ENCODE measurements at places on chromosomes 11 and 22.

GRCh38 chr11:79110321-79110720, 330.5 kb downstream of the TENM4 start:
- no peak for DNase-seq

GRCh38 chr22:44550711-44551491, 52.9 kb upstream of the RTL6 start:
- DNase-seq, result no peak

DNA sequence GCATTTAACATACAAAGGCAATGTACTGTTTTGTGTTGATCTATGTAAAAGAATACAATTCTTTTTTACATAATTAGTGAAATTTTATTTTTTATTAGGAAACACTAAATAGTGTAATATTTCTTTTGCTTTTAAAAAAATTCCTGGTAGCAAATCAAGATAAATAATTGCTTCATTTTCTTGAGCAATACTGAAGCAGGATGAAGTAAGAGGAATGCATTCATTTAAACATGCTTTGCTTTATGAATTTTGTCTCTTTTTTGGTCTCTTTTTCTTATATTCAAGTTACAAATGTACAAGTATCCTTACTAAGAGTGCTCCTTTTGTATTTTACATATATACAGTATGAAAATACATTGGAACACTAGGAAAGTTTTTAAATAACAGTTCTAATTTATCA, 144.4 kb upstream of the TEAD1 start:
- DNase-seq, result no peak

DNA sequence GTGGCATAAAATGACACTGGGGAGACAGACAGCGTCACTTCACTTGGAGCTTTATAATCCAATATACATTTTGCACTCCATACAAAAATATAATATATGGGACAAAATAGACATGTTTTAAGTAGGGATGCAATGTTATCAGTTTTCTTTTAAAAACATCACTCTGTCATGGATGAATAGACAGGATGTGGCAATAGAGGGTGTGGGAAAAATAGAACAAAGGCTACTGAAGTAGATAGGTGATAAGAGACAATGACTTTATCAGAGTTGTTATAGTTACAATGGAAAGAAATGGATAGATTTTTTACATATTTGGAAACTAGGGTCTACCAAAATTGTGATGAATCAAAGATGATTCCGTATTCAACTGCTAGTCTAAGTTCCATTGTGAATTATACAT, 13.1 kb upstream of the NOX4 start:
- no peak for DNase-seq

- no peak for DNase-seq
These were observed 297.7 kb upstream of the FAT3 start for GRCh38 chr11:91926965-91927364.

DNA sequence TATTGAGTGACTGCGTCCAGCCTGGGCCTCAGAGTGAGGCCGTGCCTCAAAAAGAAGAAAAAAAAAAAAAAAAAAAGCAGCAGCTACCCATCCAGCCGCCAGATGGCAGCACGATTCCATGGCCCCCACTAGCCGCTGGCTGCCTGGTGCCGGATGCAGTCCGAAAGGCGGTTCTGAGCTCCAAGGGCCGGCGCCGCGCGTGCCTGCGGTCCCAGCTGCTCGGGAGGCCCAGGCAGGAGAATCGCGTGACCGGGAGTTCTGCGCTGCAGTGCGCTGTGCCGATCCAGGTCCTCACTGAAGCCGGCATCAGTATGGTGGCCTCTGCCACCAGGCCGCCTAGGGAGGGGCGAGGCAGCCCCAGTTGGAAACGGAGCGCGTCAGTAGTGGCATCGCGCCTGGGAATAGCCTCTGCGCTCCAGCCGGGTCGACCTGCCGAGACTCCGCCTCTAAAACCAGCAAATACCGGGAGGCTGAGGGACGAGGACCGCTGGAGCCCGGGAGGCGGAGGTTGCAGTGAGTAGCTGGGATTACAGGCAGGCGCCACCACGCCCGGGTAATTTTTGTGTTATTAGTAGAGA, 19.3 kb downstream of the SCARF2 start:
- DNase-seq, result peak; percentile 83

DNA sequence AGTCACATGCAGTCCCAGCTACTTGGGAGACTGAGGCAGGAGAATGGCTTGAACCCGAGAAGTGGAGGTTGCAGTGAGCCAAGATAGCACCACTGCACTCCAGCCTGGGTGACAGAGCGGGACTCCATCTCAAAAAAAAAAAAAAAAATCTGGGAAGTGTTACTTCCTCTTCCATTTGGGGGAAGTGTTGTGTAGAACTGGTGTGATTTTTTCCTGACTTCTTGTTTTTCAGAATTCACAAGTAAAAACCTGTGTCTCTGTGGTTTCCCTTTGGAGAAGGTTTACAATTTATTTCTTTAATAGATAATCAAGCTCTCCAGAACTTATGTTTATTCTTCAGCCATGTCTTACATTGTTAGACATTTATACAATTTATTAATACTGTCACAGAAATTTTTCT, 396.1 kb downstream of the BRD1 start:
- DNase-seq, result no peak

GRCh38 chr11:587546-587945, 11.3 kb downstream of the PHRF1 start:
- no peak for DNase-seq

DNA sequence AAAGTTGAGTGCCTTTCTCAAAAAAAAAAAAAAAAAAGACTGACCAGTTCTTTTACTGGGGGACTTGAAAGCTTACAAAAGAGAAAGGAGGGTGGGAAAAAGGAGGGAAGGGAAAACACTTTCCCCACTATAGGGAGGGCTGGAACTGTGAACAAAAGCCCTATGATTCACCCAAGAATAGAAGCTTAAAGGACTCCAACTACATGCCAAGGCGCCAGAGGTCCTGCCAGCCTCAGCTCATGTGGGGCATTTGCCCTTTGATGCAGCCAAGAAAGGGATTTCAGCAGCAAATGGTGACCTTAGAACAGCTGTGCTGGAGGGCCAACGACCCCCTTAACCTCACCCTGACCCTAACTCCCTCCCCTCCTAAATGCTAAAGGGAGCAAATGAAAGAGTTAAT, 160.0 kb downstream of the NTM start:
- DNase-seq, result no peak

- DNase-seq, result no peak
These were observed 11.2 kb downstream of the MCAM start for GRCh38 chr11:119305556-119306372.

- peak; percentile 49 for DNase-seq
These were observed 8.6 kb upstream of the C11orf96 start for GRCh38 chr11:43933608-43934551.

GRCh38 chr11:110715541-110715940, 3.3 kb upstream of the ARHGAP20 start:
- no peak for DNase-seq

- no peak for DNase-seq
These were observed 134.7 kb downstream of the GRIK4 start for GRCh38 chr11:120646206-120646605.

DNA sequence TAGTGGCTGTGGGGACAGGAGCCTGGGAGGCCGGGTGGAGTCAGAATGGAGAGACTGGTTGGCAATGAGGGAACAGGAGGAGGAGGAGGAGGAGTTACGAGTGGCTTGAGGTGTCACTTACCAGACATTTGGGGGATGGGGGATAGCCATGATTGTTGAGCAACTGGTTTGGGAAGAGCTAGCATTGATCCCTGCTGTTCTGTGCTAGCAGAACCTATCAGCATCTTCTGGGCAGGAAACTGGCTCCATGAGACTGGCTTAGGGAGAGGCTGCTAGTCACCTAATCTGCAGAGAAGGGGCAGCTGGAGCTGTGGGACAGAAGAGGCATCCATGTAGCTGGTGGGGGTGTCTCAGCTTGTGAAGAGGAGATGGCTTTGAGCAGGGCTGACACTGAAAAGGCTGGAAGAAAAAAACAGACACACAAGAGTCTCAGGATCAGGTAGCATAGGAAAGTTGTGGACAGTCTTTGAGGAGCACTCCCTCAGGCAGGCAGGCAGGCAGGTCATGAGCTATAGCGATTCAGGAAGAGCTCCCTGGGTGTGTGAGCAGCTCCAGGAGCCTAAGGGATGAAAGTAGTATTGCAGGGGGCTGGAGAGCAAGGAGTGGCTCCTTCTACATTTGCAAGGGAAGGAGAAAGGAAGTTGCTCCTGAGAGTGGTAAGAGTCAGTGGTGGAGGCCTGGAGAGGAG, 22.3 kb downstream of the PIK3IP1 start:
- DNase-seq, result no peak

GRCh38 chr11:110173811-110174644, 80.8 kb downstream of the ZC3H12C start:
- DNase-seq, result peak; percentile 82

DNA sequence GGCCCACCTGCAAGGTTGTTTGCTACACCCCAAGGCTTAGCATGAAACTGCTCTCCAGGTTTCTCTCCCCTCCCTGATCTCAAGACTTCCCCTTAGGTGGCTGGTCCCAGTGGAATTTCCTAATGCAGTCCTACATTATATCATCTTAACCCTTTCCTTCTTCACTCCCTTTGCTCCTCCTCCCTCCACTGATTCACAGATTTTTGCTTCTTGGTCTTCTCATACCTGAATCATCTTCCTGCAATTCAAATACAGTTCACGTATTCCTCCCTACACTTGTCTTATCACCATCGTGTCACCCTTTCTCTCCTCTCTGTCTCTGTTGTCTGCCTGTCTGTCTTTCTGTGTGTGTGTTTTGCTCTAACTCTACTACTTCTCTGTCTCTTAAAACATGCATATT, 17.0 kb downstream of the MMP10 start:
- DNase-seq, result no peak

DNA sequence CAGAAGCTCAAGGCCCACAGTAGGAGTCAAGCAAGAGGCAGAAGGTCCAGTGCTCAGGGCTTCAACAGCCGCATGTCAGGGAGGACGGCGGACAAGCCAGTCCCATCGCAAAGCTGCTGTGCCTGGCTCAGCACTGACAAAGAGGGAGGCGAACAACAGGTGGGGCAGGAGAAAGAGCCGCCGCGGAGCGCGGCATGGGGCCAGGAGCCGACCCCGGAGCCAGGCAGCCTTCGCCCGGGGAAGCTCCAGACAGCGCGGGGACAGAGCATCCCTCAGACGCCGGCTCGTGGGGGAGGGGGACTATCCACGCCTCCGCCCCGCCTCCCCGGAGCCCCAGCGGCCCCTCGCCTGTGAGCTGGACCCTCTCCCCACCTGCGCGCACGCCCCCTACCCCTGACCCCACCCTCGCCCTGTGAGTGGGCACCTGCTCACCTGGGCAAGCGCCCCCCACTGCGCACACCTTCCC, 369 bp downstream of the DHCR7 start:
- peak; percentile 81 for DNase-seq

DNA sequence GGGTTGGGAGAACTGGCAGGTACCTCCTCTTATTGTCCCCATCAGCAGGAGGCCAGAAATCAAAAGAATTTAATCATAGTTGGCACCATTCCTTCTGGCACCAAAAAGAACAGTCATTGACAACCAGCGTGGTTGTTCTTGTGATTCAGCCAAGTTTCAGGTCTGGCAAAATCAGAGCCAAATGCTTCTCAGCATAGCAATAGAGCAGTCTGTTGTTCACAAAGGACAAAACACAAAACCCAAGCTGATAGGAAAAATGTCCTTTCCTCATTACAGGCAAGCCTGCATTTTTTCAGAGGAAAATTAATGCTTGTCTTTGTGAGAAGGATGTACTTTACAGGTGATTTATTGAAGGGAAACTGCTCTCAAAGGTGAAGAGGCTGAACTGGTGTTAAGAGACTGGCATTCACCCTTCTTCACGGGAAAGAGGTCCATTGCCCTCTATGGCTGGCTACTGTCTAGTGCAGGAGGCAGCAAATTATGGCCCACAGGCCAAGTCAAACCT, 241.8 kb upstream of the ARHGAP42 start:
- no peak for DNase-seq

DNA sequence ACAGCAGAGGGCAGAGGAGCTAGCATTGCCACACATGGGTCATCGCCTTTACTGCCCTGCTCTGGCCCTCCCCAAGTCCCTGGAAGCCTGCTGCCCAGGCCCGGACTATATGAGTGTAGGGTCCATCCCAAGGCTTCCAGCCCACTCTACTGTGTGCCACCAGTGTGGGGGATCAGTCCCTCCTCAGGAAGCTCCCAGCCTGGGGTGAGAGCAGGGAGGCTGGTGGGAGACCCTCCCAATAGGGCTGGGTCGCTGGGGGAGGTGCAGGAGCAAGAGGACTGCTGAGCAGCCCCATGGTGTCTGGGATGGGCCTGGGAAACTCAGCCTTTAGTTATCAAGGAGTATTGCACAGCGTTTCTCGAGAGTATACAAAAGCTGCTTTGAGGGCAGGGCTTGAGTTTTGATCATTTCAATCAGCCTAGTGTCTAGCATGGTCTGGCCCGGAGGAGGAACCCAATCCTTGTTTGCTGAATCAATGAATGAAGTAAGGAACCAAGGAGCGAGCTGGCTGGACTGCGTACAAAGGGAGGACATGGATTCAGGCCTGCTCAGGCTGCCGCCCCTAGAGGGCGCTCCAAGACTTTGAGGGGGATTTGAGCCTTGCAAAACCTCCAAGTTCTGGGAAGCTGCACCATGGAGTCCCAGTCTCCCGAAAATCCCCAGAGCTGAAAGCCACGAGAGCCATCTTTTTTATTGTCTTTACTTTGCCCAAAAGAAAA, 89.0 kb upstream of the PARVA start:
- DNase-seq, result peak; percentile 89

DNA sequence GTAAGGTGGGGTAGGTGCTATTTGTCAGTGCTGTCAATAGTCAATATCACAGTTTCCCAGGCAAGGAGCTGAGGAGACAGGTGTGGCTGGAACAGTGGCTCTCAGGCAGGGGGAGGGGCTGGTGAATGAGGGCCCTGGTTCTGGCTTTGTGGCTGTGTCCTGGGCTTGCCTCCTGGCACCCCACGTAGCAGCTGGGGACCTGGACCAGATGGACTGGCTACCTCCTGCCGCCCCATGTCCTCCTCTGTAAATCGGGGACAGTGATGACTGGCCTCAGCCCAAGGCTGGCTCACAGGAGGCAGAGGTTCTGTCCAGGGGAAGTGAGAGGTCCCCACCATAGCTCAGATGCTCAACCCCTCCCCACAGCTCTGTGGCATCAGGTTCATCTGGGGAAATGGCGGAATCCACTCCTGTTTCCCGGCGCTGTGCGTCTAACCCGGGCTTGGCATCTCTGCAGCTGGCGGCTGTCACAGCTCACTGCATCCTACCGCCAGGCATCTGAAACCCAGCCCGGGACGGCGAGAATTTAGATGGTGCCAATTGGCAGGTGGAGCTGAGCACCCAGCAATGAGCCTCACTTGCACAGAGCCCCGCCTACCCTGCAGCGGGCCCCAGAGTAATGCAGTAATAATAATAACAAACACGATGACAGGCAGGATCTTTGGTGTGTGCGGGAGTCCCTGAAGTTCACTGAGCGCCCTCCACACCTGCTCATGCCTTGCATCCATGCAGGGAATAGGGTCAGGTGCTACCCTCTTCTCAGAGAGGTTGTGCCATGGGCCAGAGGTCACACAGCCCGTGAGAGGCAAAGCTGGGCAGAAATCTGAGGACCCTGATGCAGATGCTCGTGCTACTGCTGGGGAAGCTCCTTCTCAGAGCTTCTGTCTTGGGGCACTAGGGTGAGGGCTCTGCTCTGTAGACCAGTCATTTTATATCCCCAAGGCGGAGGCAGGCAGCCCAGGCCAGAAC, 27.8 kb upstream of the SHISAL1 start:
- DNase-seq, result no peak
